ENCODE measurements at places on chromosomes 16 and 17. TPM values are rescaled to one million over a fixed set of nuclear protein-coding genes. Genes with fewer than 3 reads are reported as not detected.

- no peak overlapping the region for H3K27ac ChIP-seq
- H3K4me3 ChIP-seq: no peak overlapping the region
- H3K4me1 ChIP-seq: peaks cover under 1% of the 10 kb centered on the region
Measured at GRCh38 chr17:48734333-48735061, 5.9 kb upstream of the HOXB13 start.

DNA sequence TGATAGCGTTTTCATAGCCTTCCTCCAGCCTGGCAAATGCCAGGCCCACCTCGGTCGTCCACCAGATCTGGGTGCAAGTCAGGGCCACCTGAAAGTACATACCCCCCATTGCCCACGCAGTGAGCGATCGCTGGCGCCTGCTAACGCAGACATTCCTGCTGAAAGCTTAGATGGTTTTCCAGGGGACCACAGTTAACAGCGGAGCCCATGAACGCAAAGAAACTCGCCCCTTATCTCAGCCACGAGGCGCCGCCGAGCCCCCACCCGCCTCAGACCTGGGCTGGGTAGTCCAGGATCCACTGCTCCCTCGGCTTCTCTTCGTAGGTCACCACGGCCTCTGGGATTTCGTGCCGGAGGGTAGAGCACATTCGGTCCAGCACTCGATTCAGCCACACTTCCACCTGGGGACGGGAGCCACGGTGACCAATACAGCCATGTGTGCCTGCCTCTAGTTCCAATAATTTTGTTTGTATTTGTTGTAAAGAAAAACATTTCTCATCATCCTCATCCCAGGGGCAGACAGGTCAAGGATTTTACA, 74.5 kb downstream of the DNAH17 start:
- H3K36me3 ChIP-seq: no peaks in the 10 kb centered on the region
- no peak overlapping the region for H3K27ac ChIP-seq
- H3K4me1 ChIP-seq: no peaks in the 10 kb centered on the region
- H3K27me3 ChIP-seq: no peaks in the 10 kb centered on the region
- H3K4me3 ChIP-seq: no peak overlapping the region

DNA sequence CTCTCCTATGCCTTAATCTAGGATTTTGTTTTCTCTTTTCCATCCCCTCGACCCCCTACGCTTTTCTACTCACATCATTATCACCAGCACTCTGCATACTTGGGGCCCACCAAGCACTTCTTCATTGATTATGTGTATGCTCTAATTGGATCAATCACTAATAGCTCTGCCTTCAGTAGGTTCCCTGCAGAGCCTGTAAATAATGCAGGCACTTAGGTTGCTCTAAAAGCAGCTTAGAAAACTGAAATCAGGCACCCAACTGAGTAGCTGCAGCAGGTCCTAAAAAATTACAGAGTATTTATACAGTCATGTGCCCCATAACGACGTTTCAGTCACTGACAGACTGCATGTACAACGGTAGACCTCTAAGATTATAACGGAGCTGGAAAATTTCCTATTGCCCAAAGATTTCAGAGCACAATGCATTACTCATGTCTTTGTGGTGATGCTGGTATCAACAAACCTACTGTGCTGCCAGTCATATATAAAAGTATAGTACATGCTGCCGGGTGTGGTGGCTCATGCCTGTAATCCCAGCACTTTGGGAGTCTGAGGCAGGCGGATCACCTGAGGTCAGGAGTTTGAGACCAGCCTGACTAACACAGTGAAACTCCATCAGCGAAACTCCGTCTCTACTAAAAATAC, 280.4 kb downstream of the HS3ST3B1 start:
- H3K36me3 ChIP-seq: no peaks in the 10 kb centered on the region
- no peak for DNase-seq
- no peaks in the 10 kb centered on the region for H3K4me1 ChIP-seq
- no peak overlapping the region for H3K4me3 ChIP-seq

DNA sequence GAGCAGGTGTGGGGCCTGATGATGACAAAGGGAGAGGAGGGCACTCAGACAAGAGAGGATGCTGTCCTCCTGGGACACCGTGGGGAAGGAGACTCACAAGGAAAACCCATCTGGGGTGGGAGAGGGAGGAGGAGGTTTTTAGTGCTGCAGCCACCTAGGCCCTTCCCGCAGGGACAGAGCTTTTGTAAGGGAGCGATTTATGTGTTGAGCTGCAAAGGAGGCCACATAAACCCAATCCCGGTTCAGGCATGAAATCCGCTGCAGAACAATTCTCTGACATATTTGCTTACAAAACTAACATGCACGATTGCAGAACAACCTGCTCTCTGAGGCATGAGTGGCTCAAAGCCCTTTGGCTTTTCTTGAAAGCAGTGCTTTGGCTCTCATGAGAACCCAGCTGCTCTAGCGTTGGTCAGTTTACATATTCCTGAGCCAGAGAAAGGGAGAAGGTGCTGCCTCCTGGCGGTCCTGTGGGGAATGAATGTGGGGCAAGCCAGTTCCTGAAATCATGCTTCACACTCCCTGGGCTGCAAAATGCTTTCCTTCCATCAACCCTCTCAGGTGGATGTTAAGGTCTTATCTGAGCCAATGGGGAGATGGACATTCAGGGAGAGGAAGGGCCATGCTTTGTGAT, 122.4 kb upstream of the NLRP1 start:
- peak; percentile 55 for DNase-seq
- no peaks in the 10 kb centered on the region for H3K36me3 ChIP-seq
- H3K4me1 ChIP-seq: no peaks in the 10 kb centered on the region
- peaks cover 7% of the 10 kb centered on the region for H3K27me3 ChIP-seq
- no peak overlapping the region for H3K27ac ChIP-seq

DNA sequence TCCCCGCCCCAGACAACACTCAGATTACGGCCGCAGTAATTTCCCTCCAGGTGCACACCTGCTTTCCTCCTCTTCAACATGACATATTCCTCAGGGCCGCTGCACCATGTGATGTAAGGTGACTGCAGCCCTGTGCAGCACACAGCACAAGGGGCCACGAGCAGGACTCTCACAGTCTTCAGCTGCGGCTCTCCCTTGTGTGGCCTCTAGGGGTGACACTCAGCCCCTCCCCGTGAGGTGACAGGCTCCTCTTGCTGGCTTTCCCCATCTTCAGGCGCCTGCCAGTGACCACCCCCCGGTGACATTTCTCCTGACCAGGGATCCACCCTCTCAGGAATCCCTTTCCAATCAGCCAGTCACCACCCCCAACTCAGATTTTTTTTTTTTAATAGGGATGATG, 31.3 kb upstream of the ABCC3 start:
- H3K4me1 ChIP-seq: peaks cover 48% of the 10 kb centered on the region
- no peak for DNase-seq
- H3K27me3 ChIP-seq: no peaks in the 10 kb centered on the region
- no peaks in the 10 kb centered on the region for H3K36me3 ChIP-seq

DNA sequence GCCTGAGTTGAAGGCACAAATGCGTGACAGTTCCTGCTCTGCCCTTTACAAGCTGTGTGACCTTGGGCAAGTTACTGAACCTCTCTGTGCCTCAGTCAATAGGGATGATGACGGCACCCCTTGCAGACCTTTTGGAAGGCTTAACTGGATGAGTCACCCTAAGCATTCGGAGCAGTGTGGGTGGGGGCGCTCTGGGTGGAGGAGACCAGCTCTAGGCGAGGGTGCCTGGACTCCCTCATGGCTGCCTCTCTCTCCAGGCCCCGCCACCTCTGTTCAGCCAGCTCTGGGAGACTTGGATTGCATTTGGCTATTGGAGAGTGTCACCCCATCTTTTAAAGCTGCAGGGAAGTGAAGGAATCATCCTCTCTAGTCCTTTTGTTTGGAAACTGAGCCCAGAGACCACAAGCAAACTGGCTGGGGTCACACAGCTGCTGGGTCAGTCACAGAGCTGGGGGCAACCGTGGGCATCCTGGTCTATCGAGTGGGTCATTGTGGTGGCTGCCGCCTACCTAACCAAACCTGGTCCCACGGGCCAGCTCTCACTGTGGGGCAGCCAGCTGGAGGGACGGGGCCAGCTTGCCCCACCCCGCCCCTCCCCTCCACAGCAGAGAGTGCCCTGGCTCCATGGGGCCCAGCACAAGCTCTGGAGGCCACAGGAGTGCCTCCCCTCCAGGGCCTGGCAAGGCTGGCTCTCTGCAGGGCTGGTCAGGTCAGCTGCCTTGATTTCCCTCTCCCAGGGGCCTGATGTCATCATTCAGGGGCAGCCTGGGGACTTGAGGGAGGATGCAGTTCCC, 20.2 kb upstream of the GSE1 start:
- no peaks in the 10 kb centered on the region for H3K27me3 ChIP-seq
- no peak overlapping the region for H3K4me3 ChIP-seq
- no peak for DNase-seq
- H3K4me1 ChIP-seq: no peaks in the 10 kb centered on the region
- no peak overlapping the region for H3K27ac ChIP-seq

GRCh38 chr17:66508896-66509844, 206.8 kb downstream of the PRKCA start:
- no peak for DNase-seq
- H3K4me3 ChIP-seq: no peak overlapping the region
- no peaks in the 10 kb centered on the region for H3K27me3 ChIP-seq
- no peaks in the 10 kb centered on the region for H3K36me3 ChIP-seq

- peak; percentile 93 for DNase-seq
- H3K4me1 ChIP-seq: peaks cover 16% of the 10 kb centered on the region
- no peaks in the 10 kb centered on the region for H3K36me3 ChIP-seq
Measured at GRCh38 chr17:75876938-75877751, 1.2 kb downstream of the TRIM47 start.

GRCh38 chr16:50153596-50154419, 702 bp downstream of the TENT4B start:
- peak; percentile 21 for DNase-seq
- peaks cover 12% of the 10 kb centered on the region for H3K4me1 ChIP-seq
- peak overlapping the region; percentile 97 for H3K27ac ChIP-seq
- no peaks in the 10 kb centered on the region for H3K27me3 ChIP-seq
- no peaks in the 10 kb centered on the region for H3K36me3 ChIP-seq
- H3K4me3 ChIP-seq: peak overlapping the region; percentile 92

GRCh38 chr17:43673516-43674323, 12.0 kb upstream of the MEOX1 start:
- no peaks in the 10 kb centered on the region for H3K36me3 ChIP-seq
- no peak overlapping the region for H3K27ac ChIP-seq
- DNase-seq: peak; percentile 76
- no peaks in the 10 kb centered on the region for H3K27me3 ChIP-seq
- peaks cover 2% of the 10 kb centered on the region for H3K4me1 ChIP-seq
- H3K4me3 ChIP-seq: no peak overlapping the region

The TBX21 gene
- polyA plus RNA-seq: 0.82 TPM

The SNX20 gene
- 14.9 TPM for polyA plus RNA-seq

The TMEM186 gene
- 6.5 TPM for polyA plus RNA-seq

The CPNE7 gene
- polyA plus RNA-seq: 1.3 TPM

The RNF222 gene
- polyA plus RNA-seq: not detected

Data from lung (tissue), 17 donors.